Cortex of kidney (tissue), 1 donor: ENCODE measurements at places on chromosomes 6 and 20.

GRCh38 chr6:45707176-45707575, 308.5 kb downstream of the CLIC5 start:
- no peak for DNase-seq

- DNase-seq = no peak
Observed at GRCh38 chr6:158006821-158007570, 25.3 kb downstream of the SYNJ2 start.

- no peak for DNase-seq
Observed at GRCh38 chr20:46027245-46027853, 1.7 kb upstream of the SLC12A5 start.

GRCh38 chr6:9101920-9102319, 666.6 kb upstream of the SLC35B3 start:
- no peak for DNase-seq

- no peak for DNase-seq
Observed at GRCh38 chr20:45965169-45966002, 6.6 kb downstream of the ZNF335 start.

DNA sequence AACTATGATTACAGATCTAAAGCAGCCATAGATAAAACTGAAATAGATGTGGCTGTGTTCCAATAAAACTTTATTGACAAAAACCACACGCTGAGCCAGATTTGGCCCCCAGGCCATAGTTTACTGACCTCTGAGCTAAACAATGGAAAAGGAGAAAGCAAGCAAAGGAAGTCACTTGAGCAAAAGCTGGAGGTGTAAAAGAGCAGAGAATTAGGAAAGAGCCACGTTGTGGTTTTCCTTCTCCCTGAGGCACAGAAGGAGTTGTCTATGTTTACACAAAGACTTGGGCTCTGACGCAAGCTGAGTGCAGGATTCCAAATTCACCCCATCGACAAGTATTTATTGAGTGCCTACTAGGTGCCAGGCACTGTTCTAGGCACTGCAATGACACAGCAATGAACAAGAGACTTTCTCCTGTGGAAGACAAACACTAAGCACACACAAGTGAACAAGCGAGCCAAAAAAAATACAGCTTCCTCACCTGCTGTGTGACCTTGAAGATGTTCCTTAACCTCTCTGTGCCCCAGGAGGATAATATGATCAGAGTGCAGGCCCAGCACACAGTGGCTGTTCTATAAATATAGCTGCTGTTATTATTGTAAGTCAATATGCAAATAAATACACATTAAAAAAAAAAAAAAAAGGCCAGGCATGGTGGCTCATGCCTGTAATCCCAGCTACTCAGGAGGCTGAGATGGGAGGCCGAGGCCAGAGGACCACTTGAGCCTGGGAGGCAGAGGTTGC, 75.4 kb upstream of the PTPN1 start:
- DNase-seq = no peak

- no peak for DNase-seq
Observed at GRCh38 chr20:63577317-63577894, 3.4 kb upstream of the HELZ2 start.

DNA sequence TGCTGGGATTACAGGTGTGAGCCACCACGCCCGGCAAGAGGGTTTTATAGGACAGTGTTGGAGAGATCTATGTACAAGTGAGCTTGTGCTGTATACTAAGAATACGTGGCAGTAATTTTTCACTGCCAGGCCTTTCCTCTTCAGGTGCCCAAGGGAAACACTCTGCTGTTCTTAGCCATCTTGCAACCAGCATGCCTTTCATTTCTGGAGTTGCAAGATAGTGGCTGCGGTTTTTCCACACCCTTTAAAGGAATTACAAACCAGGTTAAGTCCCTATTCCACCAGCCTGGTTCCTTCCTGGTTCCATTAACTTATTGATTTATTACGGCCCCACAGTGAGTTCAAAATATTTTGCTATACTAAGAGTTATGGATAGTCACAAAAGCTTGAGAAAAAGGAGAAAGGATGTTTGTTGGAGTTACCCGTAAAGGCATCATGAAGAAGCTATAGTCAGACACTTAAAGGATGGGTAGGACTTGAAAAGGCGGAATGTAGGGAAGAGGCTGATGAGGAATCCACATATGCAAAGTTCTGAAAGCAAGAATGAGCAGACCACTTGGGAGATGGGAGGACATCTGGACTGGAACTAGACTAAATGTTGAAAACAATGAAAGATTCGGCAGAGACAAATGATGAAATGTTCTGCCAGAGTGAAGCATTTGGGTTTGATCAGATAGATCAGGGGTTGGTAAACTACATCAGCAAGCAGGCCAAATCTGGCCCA, 61.4 kb upstream of the ASIP start:
- no peak for DNase-seq

- no peak for DNase-seq
Observed at GRCh38 chr6:53702316-53702715, 36.8 kb upstream of the KLHL31 start.

- DNase-seq = no peak
Observed at GRCh38 chr20:52025938-52026337, 165.6 kb downstream of the ZFP64 start.

DNA sequence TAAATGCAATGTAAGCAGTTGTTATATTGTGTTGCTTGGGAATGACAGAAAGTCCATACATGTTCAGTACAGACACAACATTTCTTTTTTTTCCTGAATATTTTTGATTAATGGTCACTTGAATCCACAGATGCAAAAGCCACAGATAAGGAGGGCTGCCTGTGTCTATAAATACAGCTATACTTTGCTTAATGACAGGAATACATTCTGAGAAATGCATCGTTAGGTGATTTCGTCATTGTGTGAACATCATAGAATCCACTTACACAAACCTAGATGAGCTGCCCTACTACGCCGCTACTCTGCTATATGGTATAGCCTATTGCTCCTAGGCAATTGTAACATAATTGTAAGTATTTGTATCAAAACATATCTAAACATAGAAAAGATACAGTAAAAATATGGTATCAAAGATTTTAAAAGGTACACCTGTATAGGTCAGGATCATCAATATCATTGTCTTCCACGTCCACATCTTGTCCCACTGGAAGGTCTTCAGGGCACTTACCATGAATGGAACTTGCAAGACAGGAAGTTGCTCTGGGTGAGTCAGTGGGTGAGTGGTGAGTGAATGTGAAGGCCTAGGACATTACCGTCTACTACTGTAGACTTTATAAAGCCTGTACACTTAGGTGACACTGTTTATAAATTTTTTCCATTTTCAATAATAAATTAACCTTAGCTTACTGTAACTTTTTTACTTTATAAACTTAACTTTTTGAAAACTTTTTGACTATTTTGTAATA, 27.9 kb upstream of the POPDC3 start:
- no peak for DNase-seq

DNA sequence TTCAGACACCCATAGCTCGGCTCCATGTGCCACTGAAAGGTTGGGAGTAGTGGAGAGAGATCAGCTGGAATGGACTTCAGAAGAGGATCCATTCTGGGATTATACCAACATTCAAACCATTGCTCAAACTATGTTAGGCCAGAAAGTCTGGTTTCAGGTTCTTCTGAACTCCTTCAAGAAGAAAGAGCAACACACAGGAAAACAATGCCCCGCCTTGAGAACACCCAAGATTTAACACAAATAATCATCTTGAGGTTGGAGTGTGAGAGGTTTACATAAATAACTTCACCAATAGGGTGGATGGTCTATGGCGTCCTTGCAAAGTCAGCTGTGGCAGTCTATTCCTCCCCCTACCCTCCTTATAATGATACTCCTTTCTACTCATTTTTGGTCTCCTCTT, 211.6 kb upstream of the SUPT3H start:
- no peak for DNase-seq

GRCh38 chr6:168122521-168122920, 43.5 kb upstream of the FRMD1 start:
- DNase-seq = no peak

DNA sequence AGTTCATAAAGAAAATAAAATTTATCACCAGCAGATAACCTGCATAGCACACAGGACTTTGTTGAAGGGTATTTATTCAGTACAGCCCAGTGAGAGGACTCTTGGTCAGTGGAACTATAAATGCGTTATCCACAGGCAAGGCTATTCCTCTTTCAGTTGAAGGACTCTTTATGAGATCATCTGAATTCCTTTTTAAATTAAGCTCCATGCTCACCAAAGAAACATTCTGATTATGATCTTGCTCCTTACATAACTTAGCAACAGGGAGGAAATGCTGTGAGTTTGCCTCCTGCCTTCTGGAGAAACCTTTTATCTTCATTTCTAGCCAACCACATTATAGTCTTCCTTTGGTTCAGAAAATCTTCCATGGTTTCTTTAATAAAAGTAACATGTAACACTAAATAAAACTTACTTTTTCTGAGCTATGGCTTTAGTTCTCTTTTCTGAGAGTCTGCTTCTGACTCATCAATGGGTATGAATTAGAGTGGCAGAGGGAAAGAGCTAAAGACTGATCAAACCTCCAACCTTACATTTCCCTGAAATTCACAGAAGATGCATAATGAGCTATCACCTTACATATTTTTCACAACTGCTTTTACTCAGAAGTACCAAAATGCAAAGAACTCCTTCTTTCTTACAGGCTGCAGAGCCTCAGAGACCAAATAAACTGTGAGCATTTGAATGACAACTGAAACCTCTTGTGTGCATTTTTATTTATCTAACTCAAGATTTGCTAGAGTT, 267.2 kb downstream of the ADGRG6 start:
- DNase-seq = no peak

- no peak for DNase-seq
Observed at GRCh38 chr6:159311618-159312017, 142.4 kb downstream of the FNDC1 start.

GRCh38 chr6:163355426-163355991, 59.0 kb upstream of the QKI start:
- DNase-seq = no peak

- DNase-seq = no peak
Observed at GRCh38 chr20:34574426-34574825, 15.9 kb downstream of the MAP1LC3A start.

- DNase-seq = no peak
Observed at GRCh38 chr6:42010185-42010891, 40.0 kb upstream of the TAF8 start.

DNA sequence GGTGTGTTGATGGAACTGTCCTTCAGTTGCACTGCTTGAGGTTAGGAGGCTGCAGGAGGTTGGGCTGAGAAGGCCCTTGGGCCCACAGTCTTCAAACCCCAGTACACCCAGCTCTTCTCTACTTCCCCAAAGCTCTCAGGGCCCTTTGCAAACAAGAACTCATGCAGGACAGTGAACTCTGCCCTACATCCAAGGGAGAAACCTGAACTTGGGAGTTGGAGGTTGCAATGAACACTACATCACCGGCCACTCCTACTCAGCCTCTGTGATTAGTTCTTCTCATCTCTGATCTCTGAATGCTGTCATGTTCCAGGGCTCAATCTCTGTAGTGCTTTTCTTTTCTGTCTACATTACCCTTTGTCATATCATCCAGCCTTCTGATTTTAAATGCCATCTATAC, 148.5 kb upstream of the PDE7B start:
- DNase-seq = no peak

GRCh38 chr6:21263531-21264287, 329.8 kb upstream of the SOX4 start:
- no peak for DNase-seq

- DNase-seq = no peak
Observed at GRCh38 chr6:107460083-107460631, 793 bp upstream of the PDSS2 start.

DNA sequence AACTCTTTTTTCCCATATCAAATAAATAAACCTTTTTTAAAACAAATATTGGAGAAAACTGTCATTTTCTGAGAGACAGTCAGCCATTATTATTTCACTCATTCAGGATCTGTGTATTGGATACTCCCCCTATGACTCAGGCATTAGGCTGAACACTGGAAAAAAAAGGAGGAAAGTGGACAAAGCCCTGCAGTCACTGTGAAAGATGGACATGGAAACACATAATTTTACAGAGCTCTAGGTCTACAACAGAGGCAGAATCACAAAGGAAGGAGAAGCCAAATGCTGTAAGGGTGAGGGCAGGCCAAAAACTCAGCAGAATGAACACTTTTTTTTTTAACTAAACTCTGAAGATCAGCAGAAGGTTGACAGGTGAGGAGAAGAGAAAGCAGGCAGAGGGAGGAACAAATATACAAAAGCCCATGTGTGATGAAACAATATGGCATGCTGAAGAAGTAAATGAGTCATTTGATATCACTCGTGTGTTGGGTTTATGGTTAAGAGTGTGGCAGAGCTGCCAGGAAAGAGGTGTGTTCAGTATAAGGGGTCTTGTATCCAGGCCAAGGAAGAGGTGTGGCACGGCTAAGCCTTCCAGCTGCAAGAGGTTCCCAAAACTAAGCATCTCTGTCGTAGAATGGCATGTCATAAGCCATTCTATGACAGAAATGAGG, 39.1 kb downstream of the EPB41L2 start:
- DNase-seq = no peak

DNA sequence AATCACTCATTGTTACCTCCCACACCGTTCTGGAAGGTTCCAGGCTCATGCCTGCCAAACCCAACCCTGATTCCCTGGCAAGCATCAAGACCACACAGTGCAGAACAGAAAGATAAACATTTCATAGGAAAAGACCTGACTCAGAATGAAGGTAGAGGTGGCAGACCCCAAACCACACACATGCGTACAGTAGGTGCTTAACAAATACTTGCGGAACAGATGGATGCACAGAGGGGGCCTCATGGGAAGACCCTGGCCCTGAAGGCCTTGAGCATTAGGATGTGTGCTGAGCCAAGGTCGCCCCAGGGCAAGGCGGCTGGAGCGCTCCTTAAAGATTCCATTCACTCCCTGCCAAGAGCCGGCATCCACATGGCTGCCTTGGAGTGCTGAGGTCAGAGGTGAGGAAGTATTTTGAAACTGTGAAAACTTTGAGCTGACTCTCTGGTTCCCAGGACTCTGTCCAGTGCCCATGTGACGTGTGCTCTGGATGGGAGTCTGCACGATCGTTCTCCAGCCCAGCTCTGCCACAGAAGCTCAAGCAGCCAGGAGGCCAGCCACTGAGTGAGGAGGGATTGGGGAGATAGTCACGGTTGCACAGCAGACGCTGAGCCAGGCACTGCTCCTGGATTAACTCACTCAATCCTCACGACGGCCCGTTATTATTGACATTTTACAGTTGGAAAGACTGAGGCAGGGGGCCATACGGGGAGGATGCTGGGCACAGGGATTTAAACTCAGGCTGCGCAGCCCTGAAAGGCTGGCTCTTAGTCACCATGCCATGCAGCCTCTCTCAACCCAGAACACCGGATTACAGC, 65.5 kb upstream of the AFDN start:
- DNase-seq = no peak

GRCh38 chr6:31339210-31339609, 17.8 kb downstream of the HLA-B start:
- no peak for DNase-seq
